ENCODE measurements at places on chromosomes 1 and 21. TPM values are rescaled to one million over a fixed set of nuclear protein-coding genes. Genes with fewer than 3 reads are reported as not detected.

ARF1 gene
- total RNA-seq, result 245 TPM

CYP4Z1 gene
- total RNA-seq, result 6.2 TPM

PDZK1 gene
- total RNA-seq, result not detected

HORMAD1 gene
- total RNA-seq, result 2.4 TPM

NEXN gene
- total RNA-seq, result 27.6 TPM

C1orf167 gene
- total RNA-seq, result 3.9 TPM

ALX3 gene
- not detected for total RNA-seq

PADI2 gene
- 0.22 TPM for total RNA-seq

KRTAP21-2 gene
- not detected for total RNA-seq

SLC26A9 gene
- not detected for total RNA-seq

TSSK3 gene
- total RNA-seq, result not detected

CFAP45 gene
- total RNA-seq, result 1.3 TPM

OR2AJ1 gene
- not detected for total RNA-seq

SCAMP3 gene
- total RNA-seq, result 45.1 TPM

ZNHIT6 gene
- total RNA-seq, result 11.5 TPM

SELP gene
- total RNA-seq, result 11.9 TPM

LCE2A gene
- not detected for total RNA-seq

KRTAP20-3 gene
- total RNA-seq, result not detected

NR0B2 gene
- total RNA-seq, result not detected

CD48 gene
- total RNA-seq, result 2.1 TPM

IL19 gene
- not detected for total RNA-seq

TMPRSS3 gene
- not detected for total RNA-seq

CLCNKB gene
- 0.17 TPM for total RNA-seq

ADARB1 gene
- total RNA-seq, result 12.1 TPM

ANGPTL3 gene
- total RNA-seq, result not detected

AIM2 gene
- not detected for total RNA-seq

A3GALT2 gene
- not detected for total RNA-seq

RCSD1 gene
- 24.7 TPM for total RNA-seq

TAS1R3 gene
- total RNA-seq, result not detected
